ENCODE measurements at places on chromosomes 2 and 18.

DNA sequence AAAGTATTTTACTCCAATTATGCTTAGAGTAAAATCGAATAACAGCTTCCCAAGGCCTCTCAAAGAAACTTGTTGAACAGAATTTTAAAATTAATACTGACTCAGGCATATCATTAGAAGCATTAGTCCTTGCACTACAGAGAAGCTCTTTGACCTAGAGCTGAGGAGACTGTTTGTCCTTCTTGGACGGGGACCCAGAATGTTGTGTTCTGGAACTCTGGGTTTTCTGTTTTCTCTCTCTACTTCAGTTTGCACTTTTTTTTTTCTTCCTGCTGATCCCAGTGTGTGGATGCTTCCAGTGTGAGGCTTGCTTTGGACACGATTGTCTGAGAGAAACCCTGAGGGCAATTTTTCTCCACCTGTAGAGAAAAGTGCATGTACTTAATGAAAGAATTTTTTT, 847.6 kb downstream of the SOCS6 start:
- no peak for DNase-seq

- DNase-seq, result no peak
Observed at GRCh38 chr2:103012590-103012989, 250.8 kb downstream of the TMEM182 start.

DNA sequence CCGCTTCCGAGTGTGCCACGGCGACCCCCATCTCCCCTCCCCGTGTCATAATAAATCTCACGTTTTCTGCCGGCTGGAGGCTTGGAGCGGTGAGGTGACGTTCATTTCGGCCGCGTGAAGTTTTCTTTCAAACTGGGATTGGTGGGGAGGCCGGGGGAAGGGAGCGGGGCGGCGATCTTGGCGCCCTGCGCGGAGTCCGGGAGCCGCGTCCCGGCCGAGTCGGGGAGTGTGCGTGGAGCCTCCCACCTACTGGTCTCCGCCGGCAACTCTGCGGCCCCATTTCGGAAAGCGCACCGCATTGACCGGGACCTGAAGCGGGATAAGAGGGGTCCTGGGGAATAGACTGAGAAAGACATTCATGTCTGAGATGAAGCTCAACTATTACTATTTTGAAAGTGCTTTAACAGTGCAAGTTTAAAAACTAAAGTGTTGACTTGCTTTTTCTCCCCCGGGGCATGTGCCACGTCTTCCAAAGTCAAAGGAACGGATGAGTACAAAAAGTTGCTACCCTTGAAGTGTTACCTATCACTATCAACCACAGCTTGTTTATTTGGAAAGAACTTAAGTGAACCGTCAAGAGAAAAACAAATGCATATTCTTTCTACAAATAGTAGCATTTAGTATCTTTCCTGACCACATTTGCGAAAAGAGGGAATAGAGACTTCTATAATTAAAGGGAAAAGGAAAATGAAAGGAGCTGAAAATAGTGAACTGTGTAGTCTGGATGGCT, 818 bp upstream of the IKZF2 start:
- peak; percentile 83 for DNase-seq

DNA sequence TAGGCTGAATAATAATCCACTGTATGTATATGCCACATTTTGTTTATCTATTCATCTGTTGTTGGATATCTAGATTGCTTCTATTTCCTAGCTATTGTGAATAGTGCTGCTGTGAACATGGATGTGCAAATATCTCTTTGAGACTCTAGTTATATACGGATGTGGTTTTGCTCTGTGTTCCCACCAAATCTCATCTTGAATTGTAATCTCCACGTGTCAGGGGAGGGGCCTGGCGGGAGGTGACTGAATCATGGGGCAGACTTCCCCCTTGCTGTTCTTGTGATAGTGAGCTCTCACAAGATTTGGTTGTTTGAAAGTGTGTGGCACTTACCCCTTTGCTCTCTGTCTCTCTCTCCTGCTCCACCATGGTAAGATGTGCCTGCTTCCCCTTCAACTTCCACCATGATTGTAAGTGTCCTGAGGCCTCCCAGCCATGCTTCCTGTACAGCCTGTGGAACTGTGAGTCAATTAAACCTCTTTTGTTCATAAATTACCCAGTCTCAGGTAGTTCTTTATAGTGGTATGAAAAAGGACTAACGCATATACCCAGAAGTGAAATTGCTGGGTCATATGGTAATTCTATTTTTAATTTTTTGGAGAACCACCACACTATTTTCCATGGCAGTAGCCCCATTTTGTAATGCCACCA, 86.1 kb upstream of the UPP2 start:
- no peak for DNase-seq

GRCh38 chr2:160220545-160221009, 20.5 kb upstream of the ITGB6 start:
- DNase-seq, result no peak

DNA sequence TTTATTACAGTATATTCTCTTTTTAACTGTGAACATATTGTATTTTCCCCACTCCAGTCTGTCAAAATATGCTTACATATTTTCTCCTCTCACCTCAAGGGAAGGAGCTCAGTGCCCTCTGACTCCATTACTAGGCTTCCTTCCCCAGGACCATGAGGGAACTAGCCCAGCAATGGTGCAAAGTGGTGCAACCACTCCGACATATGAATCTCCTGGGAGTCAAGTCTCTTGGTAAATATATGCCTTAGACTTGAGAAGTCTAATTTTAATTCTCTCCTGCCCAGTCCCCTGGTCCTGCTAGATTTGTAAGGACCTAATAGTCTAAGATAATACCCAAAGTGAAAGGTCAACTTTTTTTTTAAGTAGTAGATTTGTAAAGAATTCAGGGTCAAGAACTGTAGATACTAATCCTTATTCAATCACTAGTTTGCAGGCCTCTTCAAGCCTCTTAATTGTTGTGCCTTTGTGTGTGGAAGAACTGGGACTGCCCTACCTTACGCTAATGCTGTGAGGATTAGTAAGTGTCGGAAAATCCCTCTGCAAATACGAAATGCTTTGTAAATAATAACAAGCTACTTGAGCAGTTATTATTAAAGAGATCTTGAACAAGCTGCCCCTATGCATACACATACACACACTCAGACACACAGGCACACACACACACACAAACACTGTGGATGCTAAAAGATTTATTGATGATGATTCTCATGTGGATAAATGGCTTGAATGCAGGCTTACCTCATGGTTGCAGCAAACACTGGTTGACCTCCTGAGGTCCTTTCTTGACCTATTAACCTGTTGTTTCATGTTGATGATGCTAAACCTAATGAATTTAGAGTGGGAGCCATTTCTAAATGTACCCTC, 251.2 kb upstream of the PARD3B start:
- no peak for DNase-seq

DNA sequence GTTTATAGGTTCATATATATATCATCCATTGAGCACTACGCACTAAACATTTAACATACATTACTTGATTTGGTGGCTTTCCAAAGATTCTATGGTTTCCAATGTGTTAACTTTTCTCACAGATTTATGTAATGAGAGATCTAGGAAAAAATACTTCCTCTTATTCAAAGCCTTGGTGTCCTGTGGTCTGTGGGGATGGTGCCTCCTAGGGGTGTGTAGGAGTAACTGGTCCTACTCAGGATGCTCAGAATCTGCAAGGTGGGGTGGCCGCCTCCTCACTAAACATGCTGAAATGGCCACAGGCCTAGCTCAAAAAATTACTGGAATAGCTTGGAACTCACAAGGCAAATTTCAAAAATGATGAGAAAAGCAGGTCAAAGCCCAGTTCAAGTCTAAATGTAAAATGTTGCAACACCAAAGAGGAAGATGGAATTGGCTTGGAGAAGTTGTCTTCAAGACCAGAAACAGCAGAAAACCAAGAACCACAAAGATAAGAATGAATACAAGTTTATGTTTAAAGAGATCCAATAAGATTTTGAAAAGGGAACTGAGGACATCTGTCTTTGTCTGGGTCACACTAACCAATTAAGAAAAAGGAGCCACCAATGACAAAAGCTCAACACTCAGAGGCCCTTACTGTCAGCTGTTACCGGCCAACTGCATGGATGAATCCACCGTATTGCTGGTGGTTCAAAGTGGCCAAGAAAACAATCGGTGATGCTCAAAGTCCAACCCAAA, 11.5 kb downstream of the GPR55 start:
- peak; percentile 60 for DNase-seq

GRCh38 chr2:45237850-45238542, 228.7 kb upstream of the SIX2 start:
- DNase-seq, result no peak

- DNase-seq, result no peak
Observed at GRCh38 chr2:219405451-219405850, 12.7 kb upstream of the DES start.

DNA sequence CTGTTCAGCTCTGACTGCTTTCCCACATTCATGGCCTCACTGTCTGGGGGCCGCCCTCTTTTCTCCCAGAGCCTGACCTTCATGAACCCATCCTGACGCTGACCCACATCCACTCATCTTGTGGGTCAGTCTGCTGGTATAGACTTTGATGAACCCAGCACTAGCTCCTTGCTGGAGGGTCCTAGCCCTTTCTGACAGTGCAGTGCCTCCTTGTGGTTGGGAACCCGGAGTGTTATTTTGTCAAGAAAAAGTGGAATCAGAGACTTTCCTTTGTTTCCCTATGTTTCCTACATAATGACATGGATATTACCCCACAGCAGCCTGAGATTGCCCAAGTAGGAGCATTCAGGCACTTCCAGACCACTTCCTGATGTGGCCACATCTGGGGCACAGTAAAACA, 19.3 kb upstream of the OSR1 start:
- DNase-seq, result no peak

- DNase-seq, result no peak
Observed at GRCh38 chr2:75133621-75134570, 65.4 kb downstream of the TACR1 start.

GRCh38 chr2:95018301-95018700, 7.2 kb upstream of the MAL start:
- no peak for DNase-seq

DNA sequence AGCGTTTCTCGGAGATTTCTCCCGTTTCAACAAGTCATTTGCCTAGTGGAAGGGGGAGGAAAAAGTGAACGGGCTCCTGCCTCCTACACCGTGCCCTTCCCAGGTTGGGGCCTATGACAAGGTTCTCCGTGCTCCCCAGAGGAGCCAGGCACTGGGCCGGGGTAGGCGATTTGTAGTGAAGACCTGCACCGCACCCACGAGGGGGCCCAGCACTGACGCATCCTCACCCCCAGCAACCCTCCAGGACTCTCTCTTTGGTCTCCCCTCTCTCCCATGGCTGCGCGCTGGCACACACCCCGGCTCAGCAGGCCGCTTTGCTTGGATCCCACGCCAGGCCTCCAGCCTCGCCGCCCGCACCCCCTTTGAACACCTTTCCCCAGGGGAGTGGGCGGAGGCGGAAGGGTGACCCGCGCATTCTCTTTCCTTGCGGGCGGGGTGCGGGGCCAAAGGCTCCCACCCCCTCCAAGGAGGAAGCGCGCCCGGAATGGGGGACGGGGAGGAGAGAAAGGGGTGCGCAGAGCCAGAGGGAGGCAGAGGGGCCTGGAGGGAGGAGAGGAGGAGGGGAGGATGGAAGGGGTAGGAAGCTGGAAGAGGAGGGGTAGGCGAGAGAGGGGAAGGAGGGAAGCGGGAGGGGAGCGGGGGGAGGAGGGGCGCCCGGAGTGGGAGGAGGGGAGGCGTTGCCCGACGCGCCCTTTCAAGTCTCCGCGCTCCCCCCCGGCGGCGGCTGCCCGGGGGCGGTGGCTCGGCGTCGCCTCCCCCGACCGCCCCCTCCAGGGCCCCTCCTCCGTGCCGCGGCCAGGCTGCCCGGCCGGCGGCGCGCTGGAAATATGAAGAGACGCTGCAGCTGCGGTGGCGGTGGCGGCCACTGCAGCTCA, at the start of gene APCDD1:
APCDD1 (plus strand) TSS at position 830 of the 875 bp plus-strand sequence. CDS start 347 bp downstream, outside the sequence.
- DNase-seq, result peak; percentile 87

DNA sequence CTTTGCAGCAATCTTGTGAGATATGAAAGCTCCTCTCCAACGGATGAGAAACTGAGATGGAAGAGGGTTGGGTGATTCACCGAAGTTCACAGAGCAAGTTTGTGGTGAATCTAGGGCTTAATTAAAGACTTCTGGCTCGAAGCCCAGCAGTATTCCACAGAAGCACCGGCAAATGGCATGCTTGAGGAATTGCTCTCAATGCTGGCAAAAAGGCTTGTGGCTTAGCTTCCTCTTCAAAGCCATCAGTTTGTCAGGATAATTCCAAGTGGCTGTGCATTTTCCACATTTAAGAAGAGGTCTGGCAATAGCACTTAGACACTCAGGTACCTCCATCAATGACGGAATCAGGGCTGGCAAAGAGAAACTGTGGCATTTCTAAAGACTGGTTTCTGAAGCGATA, 98.7 kb upstream of the SLC66A3 start:
- DNase-seq, result no peak

DNA sequence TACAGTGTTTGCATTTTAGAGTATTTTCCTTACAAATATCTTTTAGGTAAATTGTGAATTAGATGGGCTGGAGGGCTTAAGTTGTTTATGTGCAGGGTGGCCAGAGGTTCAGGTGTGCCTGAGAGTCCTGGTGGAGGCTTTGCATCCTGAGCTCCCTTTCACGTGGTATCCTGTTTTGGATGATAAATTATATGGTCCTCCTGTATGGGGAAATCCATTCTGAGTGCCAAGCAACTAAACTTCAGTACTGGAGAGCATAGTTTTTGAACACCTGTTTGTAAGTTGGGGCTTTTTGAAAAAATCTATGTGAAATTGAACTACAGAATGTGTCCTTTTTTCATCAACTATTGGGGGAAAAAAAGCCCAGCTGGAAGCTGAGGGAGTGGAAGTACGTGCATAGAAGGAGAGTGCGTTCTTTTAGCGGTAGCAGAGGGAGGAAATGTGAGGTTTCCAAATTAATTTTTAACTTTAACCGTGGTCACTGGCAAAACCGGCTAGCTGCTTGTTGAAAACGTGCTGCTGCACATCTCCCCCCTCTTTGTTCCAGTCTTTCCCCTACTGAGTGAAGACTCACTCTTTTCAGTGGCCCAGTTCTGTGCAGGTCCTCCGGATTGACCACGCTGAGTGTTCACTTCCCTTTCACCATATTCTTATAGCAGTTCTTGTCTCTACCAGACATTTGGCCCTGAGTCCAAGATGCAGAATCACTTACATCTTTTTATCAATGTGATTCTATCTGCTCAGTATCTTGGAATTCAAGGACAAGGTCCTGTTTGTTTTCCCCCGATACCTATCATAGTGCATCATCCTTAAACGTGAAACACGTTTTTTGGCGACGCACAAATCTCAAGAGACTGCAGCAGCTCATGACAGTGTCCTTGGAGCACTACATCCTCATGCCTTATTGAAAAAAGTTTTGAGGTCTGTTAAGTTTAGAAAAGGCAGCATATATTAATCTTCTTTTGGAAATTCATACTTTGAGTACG, 15.3 kb downstream of the CNOT11 start:
- DNase-seq, result no peak

GRCh38 chr18:911025-911424, 6.4 kb downstream of the ADCYAP1 start:
- DNase-seq, result no peak

GRCh38 chr18:37445368-37445767, 120.2 kb downstream of the CELF4 start:
- DNase-seq, result no peak

GRCh38 chr2:17793803-17794354, 22.4 kb upstream of the MSGN1 start:
- DNase-seq, result no peak

- no peak for DNase-seq
Observed at GRCh38 chr18:31587529-31587928, 4.1 kb upstream of the TTR start.

- peak; percentile 18 for DNase-seq
Observed at GRCh38 chr18:76391746-76392145, 103.3 kb downstream of the ZNF516 start.

Data from left forelimb (tissue), 1 donor.